ENCODE measurements at places on chromosomes 1 and 21.

DNA sequence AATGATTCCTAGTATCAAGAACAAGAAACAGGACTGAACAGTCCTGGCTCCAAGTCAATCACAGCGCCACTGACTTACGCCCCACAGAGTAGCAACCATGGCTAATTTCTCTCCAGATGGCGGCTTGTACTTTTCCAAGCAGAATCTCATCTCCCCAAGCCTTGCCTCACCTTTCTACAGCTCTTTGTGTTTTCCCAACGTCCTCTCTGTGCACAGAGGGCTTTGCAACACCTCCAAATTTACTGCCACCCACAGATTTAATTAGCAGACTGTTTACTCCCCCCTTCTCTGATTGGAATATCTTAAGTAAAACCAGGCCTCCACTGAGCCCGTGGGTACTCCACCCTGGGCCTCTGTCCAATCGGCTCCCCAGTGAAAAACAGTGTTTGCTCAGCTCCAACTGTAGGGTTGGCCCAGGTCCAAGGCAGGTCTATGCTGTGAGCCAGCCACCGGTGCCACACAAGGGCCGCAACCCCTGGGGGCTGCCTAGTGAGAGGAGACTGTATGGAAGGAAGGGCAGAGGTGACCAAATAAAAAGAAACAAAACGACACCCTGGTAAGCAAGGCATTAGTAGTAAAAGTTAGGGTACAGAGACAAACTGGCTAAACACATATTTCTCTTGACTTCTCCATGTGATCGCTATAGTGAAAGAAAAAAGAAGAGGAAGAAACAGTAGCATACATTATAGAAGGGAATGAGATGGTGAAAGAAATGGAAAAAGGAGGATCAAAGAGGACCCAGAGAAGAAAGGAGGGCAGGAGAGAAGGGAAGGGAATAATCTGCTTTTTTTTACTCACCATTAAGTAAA, 128.4 kb upstream of the SOD1 start:
- DNase-seq: peak; percentile 26

GRCh38 chr1:183505454-183506089, 33.3 kb downstream of the SMG7 start:
- no peak for DNase-seq

GRCh38 chr1:61157468-61157987, 75.2 kb downstream of the NFIA start:
- peak; percentile 89 for DNase-seq

- no peak for DNase-seq
These were observed 33.5 kb upstream of the LAPTM5 start for GRCh38 chr1:30790850-30791778.

- DNase-seq: no peak
These were observed 352.0 kb downstream of the RRAGC start for GRCh38 chr1:38507563-38507962.

GRCh38 chr1:88773540-88774150, 89.6 kb downstream of the PKN2 start:
- DNase-seq: peak; percentile 62

DNA sequence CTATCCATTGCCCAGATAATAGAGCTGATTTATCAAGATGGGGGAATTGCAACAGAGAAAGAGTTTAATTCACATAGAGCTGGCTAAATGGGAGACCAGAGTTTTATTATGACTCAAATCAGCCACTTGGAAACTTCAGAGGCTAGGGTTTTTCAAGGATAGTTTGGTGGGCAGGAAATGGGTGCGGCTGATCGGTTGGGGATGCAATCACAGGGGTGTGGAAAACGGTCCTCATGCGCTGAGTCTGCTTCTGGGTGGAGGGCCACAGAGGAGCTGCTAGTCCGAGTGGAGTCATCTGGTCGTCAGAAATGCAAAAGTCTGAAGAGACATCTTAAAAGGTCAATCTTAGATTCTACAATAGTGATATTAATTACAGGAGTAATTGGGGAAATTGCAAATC, 32.0 kb upstream of the FAM89A start:
- no peak for DNase-seq

DNA sequence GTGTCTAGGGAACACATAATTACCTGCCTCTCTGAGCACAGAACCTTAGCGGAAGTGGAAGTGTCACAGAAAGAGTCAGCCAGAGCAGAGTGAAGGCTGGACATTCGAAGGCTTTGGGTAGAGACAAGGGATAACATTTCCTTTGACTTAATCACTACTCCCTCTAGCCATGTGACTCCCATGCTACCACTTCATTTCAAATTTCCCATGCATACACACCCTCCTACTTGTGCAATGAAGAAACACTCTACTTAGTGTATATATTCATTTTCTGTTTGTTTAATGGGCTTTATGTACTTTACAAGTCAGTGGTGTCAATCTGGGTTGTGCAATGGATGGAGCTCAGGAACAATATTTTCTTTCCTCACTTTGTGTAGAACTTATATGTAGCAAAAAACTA, 6.9 kb downstream of the ANKRD35 start:
- DNase-seq: peak; percentile 55

DNA sequence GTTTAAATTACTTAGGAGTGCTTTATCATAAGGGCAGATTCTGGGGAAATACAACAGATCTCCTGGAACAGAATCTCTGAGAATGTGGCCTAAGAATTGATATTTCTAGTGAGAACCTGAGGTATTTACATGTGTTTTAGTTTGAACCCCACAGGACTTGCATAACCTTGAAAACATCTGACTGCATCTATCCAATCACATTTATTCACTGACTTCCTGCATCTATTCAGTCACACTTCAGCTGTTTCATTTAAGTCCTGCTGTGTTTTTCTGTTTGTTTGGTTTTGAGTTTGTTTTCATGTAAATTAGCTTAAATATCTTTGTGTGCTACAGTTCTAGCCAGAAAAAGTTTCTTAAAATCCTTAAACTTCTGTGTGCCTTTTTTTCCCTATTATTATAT, 1260.7 kb downstream of the PLA2G4A start:
- DNase-seq: peak; percentile 57

GRCh38 chr1:185208626-185209180, 51.7 kb downstream of the SWT1 start:
- peak; percentile 15 for DNase-seq

DNA sequence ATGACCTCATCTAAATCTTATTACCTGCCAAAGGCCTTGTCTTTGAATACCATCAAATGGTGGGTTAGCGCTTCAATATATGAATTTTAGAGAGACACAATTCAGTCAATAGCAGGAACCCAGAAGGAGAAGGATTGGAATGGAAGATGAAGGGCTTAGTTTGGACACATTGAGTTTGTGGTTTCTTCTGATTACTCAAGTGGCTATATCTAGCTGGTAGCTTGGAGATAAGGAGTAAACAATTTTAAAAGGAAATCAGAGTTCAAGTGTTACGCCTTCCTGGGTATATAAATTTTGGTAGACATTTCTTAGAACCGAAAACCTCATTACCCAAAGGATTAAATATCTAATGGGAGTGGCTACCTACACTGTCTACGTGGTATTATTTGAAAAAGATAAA, 80.2 kb downstream of the RGS2 start:
- DNase-seq: no peak

- peak; percentile 46 for DNase-seq
These were observed 11.5 kb downstream of the AZIN2 start for GRCh38 chr1:33092438-33092837.

DNA sequence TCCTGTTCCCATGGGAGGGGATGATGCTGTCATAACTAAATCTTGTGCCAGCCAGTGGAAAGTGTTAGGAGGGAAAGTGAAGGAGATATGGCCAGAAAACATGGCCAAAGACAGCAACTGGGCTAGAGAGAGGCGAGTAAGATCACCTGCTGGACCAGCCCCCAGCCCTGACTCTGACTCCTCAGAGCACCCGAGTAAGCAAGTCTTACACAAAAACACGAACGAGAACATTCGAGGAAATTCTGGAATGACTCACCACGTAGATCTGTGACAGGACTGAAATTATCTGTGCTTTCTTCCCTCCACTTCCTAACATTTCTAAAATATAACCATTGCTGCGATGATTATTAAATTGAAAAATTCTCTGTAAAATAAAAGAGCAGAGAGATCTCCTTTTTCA, 9.2 kb downstream of the ZNF496 start:
- DNase-seq: peak; percentile 67

DNA sequence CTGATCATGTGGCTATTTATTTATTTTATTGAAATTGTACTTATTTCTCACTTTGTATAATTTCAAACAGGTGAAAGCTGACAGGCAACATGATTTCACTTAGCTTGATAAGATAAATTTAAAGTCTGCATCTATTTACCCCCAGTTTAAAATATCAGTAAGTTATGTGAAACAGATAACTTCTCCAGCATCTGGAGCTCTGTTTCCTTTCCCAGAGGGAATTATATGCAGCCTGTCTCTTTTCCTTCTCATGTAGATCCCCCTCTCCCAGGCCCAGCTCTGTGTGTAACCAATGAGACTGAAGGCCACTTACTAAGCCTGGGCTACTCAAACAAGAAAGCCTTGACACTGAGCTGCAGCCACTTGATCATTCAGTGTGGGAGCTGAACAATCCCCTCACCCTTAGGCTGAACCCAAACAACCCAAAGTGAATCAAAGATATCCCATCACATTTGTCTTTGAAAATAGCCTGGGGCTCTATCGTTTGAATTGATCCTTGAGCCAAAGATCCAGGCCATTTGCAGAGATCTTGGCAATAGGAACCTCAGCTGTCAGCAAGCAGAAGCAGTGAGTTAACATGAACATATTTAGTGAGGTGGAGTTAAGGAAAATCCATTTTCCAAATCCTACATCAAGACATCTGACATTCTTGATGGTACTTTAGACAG, 383.9 kb downstream of the TGFB2 start:
- no peak for DNase-seq

GRCh38 chr1:51564124-51564523, 45.1 kb upstream of the EPS15 start:
- DNase-seq: peak; percentile 83

- DNase-seq: no peak
These were observed 62.7 kb downstream of the ZC3H11B start for GRCh38 chr1:219550201-219550600.

DNA sequence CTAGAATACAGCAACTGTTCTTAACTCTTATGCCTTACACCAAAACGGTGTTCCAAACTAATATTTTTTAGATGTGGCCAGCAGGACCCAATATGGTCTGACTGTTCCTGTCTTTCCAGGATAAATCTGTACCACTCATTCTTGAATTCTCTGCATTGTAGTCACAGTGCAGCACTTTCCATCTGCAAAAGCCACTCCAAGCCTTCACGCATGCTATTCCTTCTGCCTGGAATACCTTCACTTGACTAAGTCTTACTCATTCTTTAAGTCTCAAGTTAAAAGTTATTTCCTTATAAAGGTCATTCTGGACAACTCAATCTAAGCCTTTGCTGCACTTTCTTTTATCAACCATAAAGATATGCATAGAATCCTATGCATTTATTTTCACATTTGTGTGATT, 1194.5 kb downstream of the PLA2G4A start:
- DNase-seq: no peak

GRCh38 chr1:17234405-17234804, 14.5 kb upstream of the PADI3 start:
- DNase-seq: no peak

DNA sequence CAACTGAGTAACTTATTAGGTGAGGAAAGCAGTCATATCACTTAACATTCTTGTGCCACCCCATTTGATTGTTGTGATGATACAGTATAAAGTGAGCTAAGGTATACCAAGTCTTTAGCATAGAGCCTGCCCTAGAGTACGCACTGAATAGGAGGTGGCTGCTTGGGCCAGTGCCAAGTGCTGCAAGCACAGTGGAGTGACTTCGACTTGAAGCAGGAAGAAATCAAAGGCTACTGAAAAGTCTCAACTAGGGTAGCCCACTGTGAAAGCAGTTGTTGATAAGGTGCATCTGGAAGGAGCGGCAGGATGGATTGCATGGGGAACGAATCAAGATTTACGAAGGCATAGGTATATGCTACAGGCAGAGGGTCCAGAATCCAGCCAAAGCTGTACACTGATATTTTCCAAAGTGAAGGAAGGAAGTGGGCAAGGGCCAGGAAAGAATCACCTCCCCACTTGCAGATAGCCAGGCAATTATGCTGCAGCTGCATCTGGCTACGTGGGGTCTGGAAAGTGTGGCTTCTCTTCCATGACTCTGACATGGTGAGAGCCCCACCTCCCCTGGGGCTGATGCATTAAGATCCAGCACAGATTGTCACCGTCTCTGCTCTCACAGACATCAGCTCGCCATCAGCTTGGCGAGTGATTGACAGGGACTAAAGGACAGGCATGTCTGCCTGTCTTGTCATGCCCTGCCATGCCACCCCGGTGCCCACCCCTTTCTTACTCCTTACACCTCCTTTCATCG, 287.0 kb upstream of the PLXNA2 start:
- no peak for DNase-seq

- DNase-seq: no peak
These were observed 101.0 kb upstream of the GUCA2B start for GRCh38 chr1:42052072-42052699.

Data from choroid plexus epithelial cell (primary cell).